ENCODE measurements at places on chromosomes 16 and 17. TPM values are rescaled to one million over a fixed set of nuclear protein-coding genes. Genes with fewer than 3 reads are reported as not detected.
A peak's percentile ranks its signal among the peaks of the same experiment; 100 is the strongest.

Gene KRTAP9-4
- total RNA-seq: not detected

DNA sequence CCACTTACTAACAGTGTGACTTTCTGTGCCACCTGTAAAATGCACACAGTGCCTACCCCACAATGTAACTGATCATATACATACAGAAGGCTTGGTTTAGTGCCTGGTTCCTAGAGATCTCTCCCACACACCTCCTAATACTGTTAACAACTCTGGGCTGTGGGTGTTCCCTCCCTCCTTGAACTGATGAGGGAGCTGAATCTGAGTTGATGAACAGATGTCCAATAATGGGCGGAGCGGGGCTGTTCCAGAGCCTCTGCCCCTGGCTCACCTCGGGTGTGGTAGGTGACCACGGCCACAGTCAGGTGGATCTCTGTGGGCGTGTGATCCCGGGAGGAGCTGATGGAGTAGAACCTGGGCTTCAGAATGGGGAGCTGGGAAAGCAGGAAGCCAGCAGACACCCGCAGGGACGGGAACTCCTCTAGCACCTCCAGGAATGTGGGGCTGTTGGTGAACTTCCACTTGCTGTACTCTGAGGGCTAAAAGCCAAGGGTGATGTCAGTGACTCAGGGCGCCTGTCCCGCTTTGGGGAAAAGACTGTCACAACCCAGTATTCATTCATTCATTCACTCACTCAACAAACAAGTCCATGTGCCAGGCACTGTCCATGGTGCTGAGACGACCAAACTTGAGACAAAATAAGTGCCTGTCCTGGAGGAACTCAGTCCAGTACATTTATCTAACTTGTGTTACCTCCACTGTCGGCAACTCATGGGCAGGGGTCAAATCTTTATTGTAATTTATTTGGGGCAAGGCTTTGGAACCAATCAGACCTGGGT lies 37.6 kb downstream of the NOS2 start:
- DNase-seq: peak; percentile 37

- no peak for DNase-seq
Observed at GRCh38 chr17:73065376-73065775, 27.1 kb downstream of the SLC39A11 start.

Gene MNT
- 13.9 TPM for total RNA-seq

DNA sequence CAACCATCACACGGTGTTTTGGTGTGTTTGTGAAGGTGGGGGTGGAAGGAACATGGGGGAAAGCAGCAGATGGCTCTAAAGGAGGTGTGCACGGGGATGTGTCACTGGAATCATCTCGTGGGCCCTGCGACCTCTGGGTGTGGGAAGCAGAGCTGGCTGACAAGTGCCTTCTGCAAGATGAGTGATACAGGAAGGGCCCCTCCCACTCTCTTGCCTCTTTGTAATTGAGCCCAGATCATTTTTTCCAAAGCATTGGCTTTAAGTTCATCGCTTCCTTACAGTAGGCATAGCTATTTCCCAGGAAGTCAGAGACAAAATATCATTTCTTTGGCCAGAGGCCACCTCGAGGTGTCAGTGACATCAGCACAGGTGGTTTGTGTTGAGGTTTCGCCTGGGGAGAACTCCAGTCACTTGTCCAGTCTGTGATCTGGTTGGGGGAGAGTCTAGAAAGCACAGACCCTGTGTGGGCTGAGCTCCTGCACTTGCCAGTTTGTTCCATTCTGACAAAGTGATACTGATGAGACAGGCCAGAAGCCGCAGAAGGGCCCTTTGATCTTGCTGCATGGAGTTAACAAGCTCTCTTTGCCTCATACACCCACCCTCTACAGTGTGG lies 20.6 kb upstream of the SNTB2 start:
- DNase-seq: peak; percentile 91

Gene TERB1
- total RNA-seq: not detected

DNA sequence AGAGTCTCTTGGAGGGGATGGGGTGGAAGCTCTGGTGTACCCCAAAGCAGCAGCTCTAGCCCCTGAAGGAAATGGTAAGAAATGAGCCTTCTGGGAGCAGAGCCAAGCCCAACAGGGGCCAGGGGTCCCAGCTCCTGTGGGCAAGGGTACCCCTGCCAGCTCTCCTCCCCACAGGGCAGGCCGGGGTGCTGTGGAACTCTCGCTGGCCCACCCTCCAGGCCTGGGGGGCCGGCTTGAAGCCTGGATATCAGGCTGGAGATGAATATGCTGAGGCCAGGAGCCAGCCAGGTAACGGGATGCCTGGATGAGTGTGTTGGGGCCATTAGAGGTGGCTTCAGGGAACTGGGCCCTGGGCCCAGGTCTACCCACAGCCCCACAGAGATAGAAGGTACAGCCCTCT lies 12.2 kb upstream of the CLDN9 start:
- no peak for DNase-seq

Gene C16orf74
- not detected for total RNA-seq

DNA sequence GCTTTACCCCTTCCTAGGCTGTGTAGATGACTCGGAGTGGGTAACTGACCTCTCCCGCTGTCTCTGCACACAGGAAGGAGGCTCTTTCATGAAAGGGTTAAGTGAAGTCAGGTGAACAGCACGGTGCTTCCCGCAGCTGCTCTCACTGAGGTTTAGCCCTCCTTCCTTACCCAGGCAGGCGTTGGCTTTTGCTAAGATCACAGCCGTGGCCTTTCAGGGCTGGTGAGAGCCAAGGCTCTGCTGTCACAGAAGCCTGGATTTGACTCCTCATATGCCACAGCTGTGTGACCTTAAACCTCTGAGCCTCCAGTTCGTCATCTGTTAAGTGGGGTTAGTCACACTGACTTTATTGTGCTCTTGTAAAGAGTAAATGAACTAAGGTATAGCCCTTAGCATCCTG lies 90.9 kb upstream of the PLCG2 start:
- DNase-seq: peak; percentile 48

Gene ATP2A1
- total RNA-seq: 3.3 TPM

GRCh38 chr17:77772899-77773358 lies 185.6 kb upstream of the TNRC6C start:
- no peak for DNase-seq

Gene PLA2G10
- total RNA-seq: not detected

Gene PPP1R27
- total RNA-seq: not detected

Gene TEKT1
- total RNA-seq: not detected

DNA sequence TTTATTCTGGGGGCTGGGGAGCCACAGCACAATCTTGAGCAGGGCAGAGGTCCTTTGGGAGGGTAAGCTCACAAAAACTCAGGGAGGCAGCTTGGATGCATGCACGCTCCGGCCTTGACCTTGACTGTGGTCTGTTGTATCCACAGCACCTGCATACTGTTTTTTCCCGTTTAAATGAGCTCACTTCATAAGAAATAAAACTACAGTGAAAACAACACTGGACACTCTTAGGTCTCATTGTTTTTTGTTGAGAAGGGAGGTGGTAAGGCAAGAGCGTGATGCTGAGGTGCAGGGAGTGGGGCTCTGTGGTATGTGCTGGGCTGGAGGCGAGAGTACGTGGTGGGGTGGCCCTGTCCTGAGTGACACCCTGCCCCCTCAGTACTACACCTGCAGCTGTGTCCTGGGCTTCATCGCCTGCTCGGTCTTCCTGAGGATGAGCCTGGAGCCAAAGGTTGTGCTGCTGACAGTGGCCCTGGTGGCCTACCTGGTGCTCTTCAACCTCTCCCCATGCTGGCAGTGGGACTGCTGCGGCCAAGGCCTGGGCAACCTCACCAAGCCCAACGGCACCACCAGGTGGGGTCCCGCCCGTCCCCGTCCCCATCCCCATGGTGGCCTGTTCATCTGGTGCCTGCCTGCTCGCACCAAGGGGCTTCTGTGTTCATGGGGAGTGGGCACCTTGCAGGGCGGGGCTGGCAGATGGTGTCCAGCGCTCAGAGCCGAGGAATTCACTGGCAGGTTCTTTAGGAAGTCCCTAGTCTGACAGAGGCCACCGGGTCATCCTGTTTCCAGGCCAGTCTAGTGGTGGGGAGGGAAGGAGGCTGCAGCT lies 44.2 kb downstream of the ADCY7 start:
- DNase-seq: no peak

GRCh38 chr17:30379903-30380381 lies 1.2 kb downstream of the CPD start:
- DNase-seq: no peak

GRCh38 chr17:7838090-7839075 lies 4.4 kb downstream of the KDM6B start:
- DNase-seq: peak; percentile 40

Measured in activated CD4-positive, alpha-beta memory T cell treated with anti-CD3 and anti-CD28 coated beads for 36 hours (primary cell).